ENCODE measurements at places on chromosomes 5 and 9.

DNA sequence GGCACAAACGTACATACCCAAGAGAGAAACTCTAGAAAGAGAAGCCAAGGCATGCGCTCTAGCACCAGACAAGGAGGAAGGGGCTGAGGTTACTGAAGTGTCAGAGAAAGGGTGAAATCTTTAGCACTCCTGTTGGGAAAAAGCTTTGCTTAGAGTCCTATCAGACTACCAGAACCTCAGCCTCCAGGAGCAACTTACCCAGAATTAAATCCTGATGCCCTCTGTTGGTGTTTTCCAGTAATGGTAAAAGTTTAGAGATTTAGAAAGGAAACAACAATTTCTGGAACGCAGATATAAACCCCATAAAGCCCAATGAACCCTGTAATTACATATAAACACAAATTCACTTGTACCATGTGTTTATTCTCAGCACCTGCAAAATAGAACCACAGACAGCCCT lies 33.2 kb upstream of the ASTN2 start:
- no peak for DNase-seq

- DNase-seq, result no peak
Observed at GRCh38 chr9:131033269-131034224, 24.6 kb downstream of the LAMC3 start.

DNA sequence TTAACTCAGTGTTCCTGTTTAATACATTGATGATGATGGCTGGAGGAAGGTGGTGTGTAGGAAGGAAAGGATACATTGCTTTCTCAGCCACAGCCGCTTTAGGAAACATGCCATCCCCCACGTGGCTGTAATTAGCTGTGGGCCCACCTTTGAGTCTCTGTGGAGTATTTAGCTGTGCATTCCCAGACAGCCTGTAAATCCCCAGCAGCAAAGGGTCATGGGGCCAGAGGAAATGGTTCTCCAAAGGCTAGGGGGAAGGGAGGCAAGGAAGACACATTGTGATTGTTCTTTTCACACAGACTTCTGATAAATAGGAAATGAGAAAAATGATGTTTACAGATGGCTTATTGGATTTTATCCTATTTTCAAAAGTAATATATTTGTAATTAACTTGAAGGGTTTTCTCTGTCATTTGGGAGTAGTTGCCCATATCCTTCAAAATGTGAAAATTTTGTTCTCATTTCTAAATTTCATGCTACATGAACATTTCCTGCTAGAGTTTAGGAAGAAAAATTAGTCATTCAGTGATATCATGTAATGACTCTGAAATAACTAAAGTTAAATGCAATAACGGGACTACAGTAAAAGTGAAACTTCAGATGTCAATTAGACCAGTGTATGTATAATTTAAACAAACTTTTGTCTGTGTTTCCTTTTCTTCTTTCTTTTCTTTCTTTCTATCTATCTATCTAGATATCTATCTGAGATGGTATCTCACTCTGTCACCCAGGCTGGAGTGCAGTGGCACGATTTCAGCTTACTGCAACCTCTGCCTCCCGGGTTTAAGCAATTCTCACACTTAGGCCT lies 24.3 kb upstream of the F2R start:
- no peak for DNase-seq

GRCh38 chr9:121325387-121325786 lies 44.7 kb downstream of the STOM start:
- DNase-seq, result no peak

- DNase-seq, result no peak
Observed at GRCh38 chr5:17944046-17944445, 309.8 kb downstream of the TAF11L14 start.

GRCh38 chr5:53089481-53089991 lies 20.0 kb downstream of the MOCS2 start:
- no peak for DNase-seq

- DNase-seq, result no peak
Observed at GRCh38 chr5:38453506-38453905, 102.9 kb downstream of the LIFR start.

DNA sequence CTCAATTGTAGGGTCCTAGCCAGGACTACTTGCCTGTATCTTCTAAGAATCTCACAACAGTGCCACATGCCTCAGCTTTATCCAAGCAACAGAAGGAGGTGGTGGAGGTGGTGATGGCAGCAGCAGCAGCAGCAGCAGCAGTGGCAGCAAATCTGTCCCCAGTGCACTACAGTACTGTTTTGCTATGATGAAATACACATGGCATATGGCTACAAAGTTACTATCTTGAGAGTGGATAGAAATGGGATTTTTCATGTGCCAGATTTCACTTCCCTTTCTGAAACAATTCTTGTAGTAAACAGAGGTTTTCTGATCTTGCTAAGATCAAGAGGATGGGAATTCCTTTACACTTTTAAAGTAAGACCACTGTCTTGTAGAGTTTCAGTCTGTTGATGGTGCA lies 8.1 kb upstream of the CYSTM1 start:
- DNase-seq, result no peak

GRCh38 chr9:83772860-83773259 lies 44.7 kb downstream of the GKAP1 start:
- DNase-seq, result no peak

- DNase-seq, result no peak
Observed at GRCh38 chr5:119343766-119344165, 12.1 kb upstream of the TNFAIP8 start.

- DNase-seq, result no peak
Observed at GRCh38 chr5:102866237-102866600, 111.1 kb downstream of the PAM start.

GRCh38 chr5:3741374-3741770 lies 145.7 kb downstream of the IRX1 start:
- DNase-seq, result no peak

DNA sequence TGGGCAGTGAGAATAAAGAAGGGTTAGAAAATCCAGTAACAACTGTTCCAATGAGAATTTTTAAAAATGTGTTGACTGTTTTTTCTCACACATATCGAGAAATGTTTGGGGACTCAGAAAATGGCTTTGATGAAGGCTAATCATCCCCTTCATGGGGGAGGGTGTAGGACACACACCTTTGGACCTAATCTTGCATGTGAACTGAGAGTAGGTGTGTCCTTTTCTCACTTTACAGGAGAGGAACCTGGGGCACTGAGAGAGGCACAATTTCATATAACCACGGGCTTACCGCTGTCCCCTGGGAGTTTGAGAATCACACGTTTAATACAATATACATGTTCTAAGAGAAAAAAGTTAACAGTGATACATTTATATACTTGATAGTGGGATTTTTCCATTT lies 17.3 kb downstream of the FRRS1L start:
- no peak for DNase-seq

- no peak for DNase-seq
Observed at GRCh38 chr5:36602704-36603321, 3.6 kb upstream of the SLC1A3 start.

- DNase-seq, result no peak
Observed at GRCh38 chr9:96423985-96424336, 5.8 kb upstream of the ZNF367 start.

DNA sequence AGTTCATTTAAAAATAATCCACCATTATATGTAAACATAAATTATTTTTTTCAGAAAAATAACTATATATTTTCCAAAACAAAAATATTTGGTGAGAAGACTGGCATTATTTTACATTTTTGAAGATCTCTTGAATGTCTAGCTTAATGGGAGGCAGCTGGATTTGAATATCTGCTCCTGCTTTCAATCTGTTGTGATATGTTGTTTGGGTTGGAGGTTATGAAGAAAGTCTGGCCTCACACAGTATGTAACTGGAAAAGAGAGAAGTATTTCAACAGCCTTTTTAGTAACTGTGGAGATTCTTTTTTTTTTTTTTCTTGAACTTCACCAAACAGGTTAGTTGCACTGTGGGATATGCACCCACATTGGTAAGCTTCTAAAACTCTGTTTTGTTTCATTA lies 84.7 kb upstream of the SLIT3 start:
- DNase-seq, result no peak

GRCh38 chr5:7331131-7331530 lies 64.8 kb upstream of the ADCY2 start:
- DNase-seq, result no peak

GRCh38 chr9:27497883-27498417 lies 26.1 kb upstream of the IFNK start:
- DNase-seq, result no peak

DNA sequence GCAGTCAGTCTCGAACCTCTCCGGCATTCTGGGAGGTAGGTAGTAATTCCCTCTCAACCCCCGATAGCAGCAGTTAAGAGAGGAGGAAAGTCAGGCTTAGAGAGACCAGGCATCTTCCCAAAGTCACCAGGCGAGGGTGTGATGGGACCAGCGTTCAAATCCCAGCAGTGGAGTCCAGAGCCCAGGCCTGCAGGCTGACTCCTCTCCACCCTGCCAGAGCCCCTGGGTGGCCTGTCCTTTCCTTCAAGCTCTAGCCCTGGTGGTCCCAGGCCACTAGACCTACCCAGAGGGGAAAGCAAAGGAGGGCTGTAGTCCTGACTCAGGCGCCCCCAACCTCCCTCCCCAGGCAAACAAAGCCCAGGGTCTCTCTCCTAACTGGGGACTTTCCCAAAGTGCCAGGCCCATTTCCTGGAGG lies 4.2 kb upstream of the NR5A1 start:
- DNase-seq, result no peak
